Mesenteric fat pad (tissue), 1 donor: ENCODE measurements at places on chromosomes 3 and 15. TPM values are rescaled to one million over a fixed set of nuclear protein-coding genes. Genes with fewer than 3 reads are reported as not detected.

The CPN2 gene
- 0.16 TPM for total RNA-seq

GRCh38 chr15:58221591-58222241, 83.5 kb downstream of the AQP9 start:
- no peak for DNase-seq

DNA sequence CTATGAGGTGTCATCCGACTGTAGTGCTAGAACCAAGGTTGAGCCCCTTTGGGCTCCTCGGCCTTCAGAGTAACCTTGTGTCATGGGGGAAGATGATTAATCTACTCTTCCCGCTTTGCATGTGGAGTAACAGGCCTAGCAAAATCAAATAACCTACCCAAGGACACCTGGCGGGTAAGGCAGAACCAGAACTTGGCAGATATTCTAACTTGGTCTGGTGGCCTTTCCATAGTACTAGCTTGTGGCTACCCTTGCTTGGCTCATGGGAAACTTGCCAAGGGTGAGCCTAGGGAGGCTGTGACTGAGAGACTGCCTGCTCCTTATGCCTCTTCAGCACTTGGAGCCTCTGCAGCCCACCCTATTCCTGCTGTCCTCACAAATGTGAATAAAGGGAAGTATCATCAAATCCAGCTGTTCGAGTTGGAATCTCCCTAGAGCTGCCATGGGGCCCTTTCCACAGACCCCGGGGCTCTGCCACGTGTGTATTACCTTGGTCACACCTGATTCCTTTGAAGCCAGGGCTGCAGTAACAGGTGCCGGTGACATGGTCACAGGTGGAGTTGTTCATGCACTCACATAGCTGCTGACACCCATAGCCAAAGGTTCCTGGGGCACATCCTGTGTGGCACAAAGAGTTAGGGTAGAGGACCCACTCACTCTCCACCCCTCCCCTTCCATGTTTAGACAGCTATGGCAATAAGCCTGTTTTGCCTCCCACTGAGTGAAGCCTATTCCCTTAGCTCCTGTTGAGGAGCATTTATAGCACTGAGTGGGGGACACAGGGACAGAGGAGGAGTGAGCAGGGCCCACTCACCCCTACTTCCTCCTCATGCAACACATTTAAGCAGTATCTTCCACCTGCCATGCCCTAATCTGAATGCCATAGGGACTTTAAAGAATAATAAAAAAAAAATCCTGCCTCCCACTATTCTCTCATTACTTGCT, 46.0 kb downstream of the RAB11A start:
- peak; percentile 69 for DNase-seq

GRCh38 chr3:140572334-140572733, 105.5 kb upstream of the TRIM42 start:
- no peak for DNase-seq

GRCh38 chr3:103388214-103388613, 953.4 kb downstream of the ZPLD1 start:
- no peak for DNase-seq

The ISLR2 gene
- 0.61 TPM for total RNA-seq

GRCh38 chr3:184805351-184806038, 6.5 kb upstream of the VPS8 start:
- DNase-seq: no peak

The GRAMD2A gene
- not detected for total RNA-seq

DNA sequence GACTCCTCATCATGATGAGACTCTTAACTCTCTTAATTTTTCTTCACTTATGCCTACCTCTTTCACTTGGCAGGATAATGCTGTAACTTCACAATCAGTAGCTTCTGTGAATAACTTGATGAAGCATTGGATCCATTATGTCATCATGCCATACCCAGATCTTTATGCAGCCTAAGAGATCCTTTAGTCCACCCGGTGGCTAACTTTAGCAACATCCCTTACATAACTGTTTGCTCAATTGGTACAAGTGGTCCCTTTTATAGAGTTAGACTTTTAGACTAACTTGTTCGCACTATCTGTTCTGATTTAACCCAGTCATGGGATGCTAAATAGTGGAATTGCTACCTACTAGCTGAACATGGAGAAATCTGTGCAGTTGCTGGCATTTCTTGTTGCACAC, 184.5 kb downstream of the USP13 start:
- no peak for DNase-seq

- DNase-seq: no peak
Measured at GRCh38 chr3:169052465-169053302, 610.8 kb downstream of the MECOM start.

DNA sequence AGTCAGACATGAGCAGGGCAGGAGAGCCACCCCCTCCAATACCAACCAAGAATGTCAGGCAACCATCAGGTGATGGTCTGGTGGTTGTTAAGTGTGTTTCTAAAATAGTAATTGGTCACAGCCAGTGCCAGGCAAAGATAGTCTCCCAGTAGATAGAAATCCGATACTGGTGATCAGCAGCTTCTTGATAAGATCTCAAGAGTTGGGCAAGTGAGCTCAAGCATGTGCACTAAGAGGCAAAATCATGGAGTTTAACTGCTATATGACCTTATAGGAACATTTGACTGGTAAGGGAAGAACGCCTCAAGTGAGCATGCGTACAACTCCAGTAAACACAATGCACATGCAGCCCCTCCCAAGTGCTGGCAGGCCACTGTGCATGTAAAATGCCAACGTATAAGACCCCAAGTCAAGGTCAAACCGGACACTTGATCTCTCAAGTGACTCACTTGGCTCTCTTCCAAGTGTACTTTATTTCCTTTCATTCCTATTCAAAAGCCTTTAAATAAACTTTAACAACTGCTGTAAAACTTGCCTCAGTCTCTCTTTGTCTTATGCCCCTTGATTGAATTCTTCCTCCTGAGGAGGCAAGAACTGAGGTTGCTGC, 36.0 kb upstream of the CBLB start:
- DNase-seq: no peak

DNA sequence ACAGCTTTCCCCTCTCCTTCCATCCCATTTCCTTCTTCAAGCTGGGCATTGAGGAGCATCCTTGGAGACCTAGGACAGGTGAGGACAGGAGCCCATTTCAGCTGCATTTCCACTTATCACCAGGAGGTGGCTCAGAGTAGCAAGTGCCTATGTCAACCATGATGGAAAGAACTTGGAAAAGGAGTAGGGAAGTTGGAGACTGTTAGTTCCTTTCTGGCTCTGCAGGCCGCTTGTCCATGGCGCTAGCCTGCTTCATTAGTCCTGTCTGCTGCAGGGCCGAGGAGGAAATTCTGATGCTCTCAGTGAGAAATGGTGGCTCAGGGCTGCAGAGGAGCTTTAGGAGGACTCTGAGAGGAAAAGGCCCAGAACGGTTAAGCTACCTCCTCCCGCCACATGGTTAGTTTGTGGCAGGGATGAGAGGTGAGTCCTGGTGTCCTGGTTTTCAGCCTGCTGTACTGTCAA, 7.0 kb upstream of the CD276 start:
- no peak for DNase-seq

The MKRN2OS gene
- not detected for total RNA-seq

DNA sequence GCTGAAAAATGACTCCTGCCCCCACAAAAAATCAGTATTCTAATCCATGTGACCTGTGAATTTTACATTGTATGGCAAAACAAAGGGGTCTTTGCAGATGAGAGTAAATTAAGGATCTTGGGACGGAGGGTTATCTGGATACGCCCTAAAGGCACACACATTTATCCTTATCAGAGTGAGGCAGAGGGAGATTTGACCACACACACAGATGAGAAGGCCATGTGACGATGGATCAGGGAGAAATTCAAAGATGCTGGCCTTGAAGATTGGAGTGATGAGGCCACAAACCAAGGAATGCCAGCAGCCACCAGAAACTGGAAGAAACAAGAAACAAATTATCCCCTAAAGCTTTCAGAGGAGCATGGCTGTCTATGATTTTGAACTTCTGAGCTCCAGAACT, 288.5 kb downstream of the XXYLT1 start:
- DNase-seq: no peak

DNA sequence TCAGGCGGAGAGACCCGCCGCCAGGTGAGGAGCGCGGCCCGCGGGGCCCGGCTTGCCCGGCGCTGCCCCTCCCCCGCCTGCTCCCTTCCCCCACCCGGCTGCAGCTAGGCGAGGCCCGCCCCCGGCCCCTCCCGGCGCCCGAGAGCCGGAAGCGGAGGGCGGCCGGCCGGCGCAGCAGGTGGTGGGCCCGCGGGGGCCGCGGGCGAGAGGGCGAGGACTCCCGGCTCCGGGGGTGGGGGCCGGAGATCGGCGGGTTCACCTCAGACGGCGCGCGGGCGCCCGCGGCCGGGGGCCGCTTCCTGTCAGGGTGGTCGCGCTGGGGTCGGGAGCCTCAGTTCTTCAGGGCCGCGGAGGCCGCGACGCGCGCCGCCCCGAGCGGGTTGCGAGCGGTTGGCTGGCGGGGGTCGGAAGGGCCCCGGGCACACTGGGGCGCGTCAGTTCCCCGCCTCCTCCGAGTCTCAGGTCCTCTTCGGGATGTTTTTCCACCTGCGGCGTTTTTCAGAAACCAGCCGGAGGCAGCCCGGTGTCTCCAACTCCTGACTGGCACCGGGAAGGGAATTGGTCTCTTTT, 395 bp downstream of the ZFAND6 start:
- DNase-seq: peak; percentile 93

The ZIC4 gene
- not detected for total RNA-seq

DNA sequence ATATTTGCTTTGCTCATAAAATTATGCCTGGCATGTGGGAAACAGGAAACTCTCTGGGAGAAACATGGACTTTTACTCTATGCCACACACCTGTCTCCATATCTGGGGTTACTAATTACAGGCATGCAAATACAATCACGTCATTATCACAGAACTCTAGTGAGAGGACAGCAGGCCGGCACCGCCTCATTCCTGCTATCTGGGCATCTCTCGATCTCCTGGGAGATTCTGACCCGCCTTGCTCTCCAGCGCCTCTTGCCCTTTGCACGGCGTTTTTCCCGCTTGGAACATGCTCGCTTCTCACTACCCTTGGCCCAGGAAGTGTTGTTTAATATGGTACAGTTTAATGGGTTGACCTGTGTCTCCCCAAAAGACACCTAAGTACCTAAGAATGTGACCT, 45.4 kb upstream of the PARL start:
- DNase-seq: no peak

The HCN4 gene
- not detected for total RNA-seq

The NR2E3 gene
- not detected for total RNA-seq

DNA sequence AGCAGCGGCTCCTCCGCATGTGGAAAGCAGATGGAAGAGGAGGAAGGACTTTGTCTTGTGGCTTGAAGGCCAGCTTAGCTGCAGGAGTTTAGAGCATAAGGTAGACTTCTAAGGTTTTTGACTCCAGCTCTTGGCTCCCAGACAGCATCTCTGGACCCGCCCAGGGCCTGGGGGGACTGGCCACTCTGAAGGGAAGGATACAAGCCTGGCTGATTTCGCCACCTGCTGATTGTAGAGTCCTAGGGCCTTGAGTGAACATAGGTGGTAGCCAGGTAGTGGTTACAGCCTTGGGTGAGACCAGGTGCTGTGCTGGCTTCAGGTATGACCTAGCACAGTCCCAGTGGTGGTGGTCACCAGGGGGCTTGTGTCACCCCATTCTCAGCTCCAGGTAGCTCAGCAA, 48.4 kb upstream of the RPL35A start:
- DNase-seq: no peak

The VILL gene
- total RNA-seq: 4.3 TPM

The TMEM212 gene
- not detected for total RNA-seq

DNA sequence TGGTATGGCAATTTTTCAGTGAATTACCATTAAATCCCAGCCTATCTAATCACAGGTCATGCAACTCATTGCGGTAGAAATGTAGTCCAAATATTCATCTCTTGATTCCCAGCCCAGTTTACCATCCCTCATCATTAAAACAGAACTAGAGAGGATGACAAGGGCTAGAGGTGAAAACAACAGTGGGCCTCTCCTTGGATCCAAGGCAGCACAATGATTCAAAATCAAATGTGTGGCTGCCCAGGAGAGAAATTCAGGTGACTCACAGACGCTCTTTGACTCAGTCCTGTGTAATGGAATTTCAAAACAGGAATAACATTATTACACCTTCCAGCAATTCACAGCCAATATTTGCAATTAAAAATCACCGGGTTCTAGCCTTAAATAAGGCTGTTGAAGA, 246.5 kb downstream of the TBL1XR1 start:
- DNase-seq: no peak

DNA sequence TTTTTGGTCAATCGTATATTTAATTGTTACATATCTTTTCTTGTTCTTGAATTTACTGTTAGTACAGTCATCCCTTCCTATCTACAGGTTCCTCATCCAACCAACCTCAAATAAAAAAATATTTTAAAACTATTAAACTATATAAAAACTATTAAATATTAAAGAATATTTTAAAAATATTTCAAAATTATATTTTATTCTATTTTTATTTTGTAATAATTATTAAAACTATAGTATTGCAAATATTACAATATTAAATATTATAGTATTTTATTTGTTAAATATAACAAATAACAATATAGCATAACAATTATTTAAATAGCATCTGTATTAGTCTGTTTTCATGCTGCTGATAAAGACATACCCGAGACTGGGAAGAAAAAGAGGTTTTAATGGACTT, 357.9 kb upstream of the GOLIM4 start:
- DNase-seq: no peak

GRCh38 chr3:62134061-62134496, 239.3 kb downstream of the FEZF2 start:
- no peak for DNase-seq

DNA sequence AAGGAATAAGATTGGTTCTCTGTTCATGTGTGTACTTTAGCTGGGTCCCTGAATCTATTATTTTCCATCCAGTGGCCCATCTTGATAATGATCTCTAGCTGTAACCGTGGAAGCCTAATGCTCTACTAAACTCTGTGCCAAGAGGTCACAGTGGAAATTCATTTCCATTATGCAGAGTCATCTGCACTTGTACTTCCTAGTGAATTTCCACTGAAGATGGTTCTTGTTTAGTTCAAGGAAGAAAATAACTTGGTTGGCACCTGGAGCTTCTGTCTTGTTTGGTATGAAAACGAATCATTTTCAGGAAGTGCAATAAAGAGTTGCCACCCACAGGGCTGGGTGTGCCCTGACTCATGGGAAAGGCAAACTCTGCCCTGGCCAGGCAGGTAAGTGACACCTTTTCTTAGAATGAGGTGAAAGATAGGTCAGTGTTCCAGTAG, 10.3 kb downstream of the LPP start:
- no peak for DNase-seq

DNA sequence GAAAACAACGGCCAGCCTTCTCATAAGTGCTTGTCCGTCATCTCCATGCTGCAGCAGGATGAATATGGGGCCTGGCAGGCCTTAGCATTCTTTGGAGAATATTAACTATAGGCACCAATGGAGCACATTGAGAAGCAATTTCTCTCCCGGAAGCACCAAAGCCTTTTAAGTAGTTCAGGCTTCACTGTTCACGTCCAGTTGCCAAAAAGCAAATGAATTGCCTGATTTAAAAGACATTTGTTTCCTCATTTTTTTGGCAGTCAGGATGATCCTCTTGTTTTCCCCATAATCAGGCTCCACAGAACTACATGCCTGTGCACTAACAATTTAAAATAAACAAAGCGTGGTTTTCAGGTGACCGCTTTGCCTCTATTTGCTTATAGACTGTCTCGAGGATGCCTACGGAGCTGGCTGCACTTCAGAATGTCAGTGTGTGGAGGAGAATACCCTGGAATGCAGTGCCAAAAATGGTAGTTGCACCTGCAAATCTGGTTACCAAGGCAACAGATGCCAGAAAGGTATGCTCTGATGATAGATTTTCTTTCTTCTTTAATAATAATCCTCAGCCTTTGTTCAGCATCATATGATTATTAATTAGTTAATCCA, 725.2 kb upstream of the GOLIM4 start:
- DNase-seq: no peak

- DNase-seq: no peak
Measured at GRCh38 chr15:98870788-98871187, 136.8 kb downstream of the PGPEP1L start.
